ENCODE measurements at places on chromosomes 7 and 10.
A peak's percentile ranks its signal among the peaks of the same experiment; 100 is the strongest.

GRCh38 chr10:13788320-13788600 lies 201.5 kb downstream of the PRPF18 start:
- no peak for DNase-seq

- no peak for DNase-seq
These were observed 342.6 kb downstream of the IPMK start for GRCh38 chr10:57925045-57925444.

DNA sequence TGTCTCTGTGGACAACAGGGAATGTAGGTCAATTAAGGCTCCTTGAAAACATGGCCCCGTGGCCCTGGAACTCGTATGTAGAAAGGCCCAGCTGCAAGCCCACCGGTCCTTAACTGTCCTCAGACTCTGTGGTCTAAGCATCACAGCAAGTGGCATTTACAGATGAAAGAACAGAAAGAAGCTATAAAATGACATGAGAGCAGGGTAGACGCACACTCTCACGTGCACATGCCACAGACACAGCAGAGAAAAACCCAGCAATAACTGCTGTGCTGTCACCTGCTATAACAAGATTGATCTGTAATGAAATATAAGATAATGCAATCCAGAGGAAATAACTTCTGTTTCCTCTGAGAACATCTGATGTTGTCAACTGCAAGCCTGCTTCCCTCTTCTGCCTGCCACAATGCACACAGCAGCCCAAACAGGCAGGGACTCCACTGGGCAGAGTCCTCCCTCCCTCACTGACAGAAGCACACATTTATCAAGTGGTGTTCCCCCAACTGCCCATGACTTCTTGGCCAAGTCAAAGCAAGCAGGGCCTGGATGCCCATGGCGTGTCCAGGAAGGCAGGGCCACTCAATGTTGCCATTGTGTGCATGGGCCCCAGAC lies 63.9 kb downstream of the GFRA1 start:
- no peak for DNase-seq

DNA sequence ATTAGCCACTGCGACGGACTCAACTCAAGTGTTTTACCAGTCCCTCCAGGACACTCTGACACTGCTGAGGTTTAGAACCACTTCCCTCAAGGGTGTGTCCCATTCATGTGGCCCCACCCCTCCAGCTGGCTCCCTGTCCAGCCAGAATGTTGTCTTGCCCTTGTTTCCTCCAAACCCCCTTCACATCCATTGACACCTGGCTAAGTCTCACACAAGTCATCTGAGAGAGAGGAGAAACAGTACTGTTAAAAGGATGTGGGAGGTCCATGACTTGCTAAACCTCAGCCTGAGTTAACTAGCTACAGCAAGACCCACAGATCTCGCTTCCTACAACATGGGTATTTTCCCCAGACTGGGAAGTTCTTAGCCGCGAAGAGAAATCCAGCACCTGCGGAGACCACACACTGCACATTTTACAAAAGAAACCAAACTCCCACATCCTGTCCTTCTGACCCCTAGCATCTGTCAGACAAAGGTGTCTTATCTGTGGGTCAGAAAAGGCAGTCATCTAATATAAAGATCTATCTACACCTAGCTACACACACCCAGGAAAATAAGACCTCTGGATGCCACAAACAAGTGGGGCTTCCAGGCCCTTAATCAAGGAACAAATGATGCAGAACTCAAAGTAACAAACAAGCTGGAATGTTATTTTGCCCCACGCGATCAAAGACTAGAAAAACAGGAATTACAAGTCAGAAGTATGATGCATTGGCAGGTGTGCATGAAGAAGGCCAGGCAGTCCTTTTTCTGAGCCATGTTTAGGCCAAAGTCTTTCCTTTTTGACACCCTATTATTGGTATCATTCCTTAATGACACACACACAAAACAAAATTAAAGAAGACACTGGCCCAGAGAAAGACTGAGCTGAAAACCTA lies 13.9 kb downstream of the OSBPL3 start:
- DNase-seq: no peak

DNA sequence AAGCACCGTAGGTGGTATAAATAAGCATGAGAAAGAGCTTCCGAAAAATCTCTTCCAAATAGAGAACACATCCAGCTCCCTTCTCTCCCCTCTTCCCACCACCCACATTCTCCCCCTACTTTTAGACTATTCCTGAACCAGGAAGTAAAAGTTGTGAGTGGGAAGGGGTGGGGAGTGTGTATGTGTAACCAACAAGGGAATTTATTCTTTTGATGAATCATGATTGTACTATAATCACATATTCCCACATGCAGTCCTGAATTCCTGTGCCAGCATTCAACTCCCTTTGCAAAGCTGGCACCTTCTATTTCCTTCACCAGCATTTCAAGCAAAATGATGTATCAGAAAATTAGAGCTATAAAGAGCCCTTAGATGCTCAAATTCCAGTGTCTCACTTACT lies 230.6 kb upstream of the CHRM2 start:
- DNase-seq: no peak

- no peak for DNase-seq
These were observed 3.9 kb downstream of the GRID2IP start for GRCh38 chr7:6547400-6547799.

DNA sequence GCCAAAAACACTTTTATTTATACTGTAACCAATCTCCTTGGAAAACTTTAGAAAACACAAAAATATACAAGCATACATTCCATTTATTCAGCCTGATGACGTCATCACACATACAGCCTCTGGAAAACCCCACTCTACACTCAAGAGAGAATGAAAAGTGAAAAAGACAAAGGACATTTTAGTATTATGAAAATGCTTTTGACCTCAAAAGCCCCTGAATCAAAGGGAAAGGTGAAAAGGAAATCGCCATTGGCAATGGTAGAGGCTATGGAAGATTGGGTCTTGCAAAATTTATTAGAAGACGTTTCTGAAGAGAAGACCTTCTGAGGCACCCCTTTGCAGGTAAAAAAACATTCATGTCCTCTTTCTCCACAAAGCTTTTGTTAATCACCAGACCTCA lies 82.9 kb upstream of the STRIP2 start:
- no peak for DNase-seq

DNA sequence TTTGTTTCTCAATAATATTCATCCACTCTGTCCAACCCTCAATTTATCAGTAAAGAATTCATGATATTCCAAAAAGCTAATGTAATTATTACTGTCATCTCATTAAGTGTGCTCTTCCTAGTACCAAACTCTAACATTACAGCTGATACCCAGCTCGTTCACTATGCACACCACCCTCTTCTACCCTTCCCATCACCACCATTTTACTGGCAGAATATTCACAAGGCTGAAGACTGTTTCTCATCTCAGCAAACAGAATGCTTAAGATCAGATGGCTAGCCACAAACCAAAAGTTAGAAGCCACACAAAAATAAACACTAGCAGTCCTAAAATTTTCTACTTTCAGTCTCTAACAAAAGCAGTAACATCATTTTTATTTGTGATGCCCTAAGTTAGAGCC lies 121.5 kb downstream of the SRPK2 start:
- no peak for DNase-seq

GRCh38 chr7:97733276-97734161 lies 1.6 kb downstream of the TAC1 start:
- DNase-seq: no peak

DNA sequence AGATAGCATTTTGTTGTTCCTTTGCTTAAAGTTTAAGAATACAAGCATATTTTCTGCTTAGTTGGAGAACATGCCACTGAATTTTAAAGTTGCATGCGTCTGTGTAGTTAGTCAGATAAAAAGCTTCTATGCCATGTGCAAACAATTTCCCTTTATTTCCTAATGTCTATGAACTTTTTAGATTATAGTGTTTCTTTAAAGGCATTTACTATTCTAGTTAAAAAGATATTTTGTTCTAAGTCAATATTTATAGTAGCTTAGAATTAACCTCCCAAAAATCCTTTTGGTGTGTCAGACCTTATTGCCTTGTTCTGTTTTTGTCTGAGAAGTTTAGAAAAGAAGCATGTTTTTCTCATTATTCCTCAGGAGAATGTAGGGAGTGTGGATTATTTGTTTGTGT lies 99.0 kb upstream of the GATA3 start:
- DNase-seq: no peak

DNA sequence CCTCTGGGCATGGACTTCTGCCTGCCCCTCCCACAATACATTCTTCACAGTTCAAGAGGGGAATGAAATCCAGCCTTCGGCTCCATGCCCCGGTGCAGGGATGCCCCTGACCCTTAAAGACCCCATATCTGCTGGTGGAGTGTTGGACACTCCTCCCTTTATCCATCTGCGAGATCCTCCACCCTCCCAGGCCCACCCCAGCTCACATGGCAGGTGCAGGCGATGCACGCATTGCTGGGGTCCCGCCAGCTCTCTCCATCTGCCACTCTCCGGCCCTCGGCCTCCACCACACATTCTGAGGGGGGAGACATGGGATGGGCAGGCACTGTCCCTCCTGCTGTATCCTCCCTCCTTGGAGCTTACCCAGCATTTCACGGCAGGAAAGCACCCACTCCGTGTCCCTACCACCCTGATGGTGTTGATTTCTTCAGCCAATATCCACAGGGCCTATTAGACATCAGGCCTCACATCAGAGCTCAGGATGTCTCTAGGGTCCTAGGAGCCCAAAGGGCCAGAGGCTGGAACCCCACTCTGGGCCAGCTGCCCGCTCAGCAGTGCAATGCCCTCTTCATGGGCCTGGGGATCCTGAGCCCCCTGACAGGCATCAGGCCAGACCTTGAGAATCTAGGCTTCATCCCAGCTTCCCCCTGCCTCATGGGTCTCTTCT lies 18.3 kb downstream of the ATP6V1F start:
- no peak for DNase-seq

GRCh38 chr7:29328045-29328444 lies 133.5 kb downstream of the CHN2 start:
- no peak for DNase-seq

- peak; percentile 96 for DNase-seq
These were observed 99.8 kb upstream of the AGBL3 start for GRCh38 chr7:134886353-134887057.

DNA sequence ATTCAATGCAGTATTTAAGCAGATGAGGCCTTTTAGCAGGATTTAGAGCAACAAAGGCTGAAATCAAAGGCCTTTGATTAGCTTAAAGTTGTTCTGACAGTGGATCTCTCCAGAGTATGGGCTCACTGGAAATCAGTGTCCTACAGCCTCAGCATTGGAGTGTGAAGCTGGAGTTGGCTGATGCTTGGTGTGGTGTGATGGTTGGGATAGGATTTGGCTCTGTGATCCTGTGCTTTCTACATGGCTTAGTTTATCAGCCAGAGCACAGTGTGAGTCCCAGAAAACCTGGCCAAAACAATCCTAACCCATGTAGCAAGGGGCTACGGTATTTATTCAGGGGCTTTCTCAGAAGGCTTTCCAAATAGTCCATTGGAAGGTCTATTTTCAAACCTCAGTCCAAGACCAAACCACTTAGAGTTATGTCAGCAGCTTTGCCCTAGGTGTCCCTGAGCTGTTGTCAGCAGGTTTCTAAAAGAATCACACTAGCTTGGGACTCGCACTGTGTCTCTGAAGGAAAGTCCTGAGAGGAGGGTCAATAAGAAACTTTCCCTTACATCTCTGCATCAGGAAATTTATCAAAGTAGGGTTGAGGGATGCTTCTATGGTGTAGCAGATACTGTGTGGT lies 65.4 kb upstream of the ANKRD1 start:
- DNase-seq: no peak

DNA sequence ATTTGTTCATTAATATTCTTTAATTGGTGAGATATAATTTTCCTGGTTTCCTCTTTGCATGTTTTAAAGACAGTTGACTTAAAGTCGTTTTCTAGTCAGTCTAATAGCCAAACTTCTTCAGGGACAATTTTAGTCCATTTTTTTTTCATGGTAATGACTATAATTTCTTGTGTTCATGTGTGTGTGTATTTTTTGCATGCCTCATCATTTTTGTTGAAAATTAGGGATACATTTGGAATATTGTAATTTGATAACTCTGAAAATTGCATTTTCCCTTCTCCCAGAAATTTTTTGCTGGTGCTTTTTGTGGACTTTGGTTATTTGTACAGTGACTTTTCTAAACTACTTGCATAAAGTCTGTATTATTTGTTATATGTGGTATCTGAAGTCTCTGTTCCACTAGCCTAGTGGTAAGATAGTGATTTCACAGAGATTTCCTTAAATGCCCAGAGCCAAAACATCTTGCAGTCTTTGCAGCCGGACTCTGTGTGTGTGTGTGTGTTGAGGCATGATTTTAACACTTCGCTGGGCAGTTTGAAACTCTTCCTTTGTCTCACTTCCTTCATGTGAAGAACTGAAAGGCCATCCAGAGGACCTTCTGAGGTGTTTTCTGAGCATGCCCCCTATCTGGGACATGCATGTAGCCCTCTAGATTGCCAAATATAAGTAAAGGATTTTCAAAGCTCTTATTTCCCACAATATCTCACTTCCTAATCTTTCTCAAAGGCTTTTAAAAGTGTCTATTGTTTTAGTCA lies 40.9 kb upstream of the ZNF365 start:
- DNase-seq: no peak

GRCh38 chr7:141045126-141045841 lies 28.6 kb upstream of the TMEM178B start:
- DNase-seq: no peak
